ENCODE measurements at places on chromosomes 4 and X.

DNA sequence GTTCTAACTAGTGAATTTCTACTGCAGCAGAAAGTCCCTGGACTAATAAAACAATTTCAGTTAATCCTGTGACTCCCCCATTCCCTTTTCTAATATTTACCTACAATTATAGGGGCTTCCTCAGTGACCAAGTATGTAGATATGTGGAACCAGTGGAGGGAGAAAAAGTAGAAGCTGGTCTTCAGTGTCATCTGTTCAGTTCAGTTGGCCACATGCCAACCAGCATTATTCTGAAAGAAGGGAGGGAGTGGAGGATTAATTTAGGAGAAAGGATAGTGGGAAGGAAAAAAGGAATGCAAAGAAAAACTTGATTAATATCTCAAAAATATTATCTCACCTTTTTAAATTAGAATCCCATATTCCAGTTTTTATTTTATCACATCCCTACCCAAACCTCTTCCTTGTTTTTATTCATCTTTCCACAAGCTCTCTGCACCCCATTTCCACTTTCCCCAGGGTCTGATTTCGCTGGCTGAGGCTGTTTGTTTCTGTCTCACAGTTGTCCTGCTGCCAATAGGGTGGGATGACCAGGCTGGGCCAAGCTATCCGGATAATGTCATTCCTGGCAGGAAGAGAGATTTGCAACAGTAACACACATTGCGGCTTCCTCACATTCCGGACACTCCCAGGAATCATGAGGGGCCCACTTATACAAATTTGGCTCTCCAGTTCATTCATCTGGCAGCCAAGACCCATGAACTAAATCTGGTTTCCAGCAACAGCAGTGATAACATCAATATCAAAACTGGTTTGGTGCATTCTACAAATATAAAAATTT, 24.6 kb upstream of the ANTXR2 start:
- DNase-seq = no peak

DNA sequence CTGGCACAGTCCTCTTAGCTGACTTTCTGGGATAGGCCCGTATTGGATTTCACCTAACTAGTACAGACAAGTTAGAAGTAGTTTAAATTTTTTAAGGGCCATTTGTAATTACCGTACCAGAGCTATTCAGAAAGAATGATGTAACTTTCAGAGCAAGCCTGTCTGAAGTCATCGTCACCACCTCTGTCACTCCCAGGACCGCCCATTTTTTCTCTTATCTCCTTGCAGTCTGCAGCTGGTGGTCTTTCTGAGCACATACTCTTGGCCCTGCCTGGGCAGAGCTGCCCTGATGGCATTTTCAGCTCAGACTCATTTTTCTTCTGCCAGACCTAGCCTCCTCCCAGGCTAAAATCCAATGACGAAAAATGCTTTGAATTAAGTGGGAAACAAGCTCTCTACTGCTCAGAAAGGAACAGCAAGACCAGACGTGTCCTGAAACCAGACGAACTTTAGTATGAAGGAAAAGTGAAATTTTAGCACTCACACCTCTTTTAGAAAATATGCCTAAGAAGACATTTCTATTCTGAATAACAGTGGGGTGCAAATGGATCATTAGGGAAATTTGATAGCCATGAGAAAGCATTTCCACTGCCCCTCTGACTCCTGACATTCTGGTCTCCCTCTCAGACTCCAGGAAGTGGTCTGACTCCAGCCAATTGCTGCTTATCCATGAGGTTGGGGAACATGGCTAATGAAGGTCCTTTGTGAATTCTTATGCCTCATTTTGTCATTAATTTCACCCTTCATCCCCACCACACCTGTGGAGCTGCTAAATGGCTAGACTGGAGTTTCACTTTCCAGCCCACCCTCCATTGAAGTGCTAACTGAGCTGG, 162.4 kb upstream of the GYPA start:
- DNase-seq = no peak

- peak; percentile 4 for DNase-seq
These were observed 89.5 kb downstream of the OR13H1 start for GRCh38 chrX:131633285-131633917.

GRCh38 chr4:149766135-149766534, 49.5 kb downstream of the IQCM start:
- DNase-seq = no peak

- no peak for DNase-seq
These were observed 38.1 kb upstream of the RASGEF1B start for GRCh38 chr4:81509822-81510221.

DNA sequence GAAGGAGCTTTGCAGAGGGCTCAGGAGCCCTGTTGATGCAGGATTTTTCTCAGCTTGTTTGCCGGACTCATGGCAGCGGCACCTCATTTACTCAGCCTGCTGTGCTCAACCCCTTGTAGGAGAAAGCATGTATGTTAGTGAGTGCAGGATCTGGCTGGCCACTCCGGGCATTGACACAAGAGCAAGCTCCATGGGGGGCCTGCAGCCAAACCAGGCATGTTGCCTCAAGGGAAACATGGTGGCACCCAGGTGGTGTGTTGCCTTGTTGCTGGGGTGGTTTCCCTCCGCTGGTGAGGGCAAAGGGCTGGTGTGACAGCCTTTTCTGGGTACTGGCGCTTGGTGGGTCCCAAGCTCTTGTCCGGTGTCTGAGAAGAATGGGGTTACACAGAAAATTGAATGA, 189.3 kb upstream of the ANXA3 start:
- DNase-seq = no peak

DNA sequence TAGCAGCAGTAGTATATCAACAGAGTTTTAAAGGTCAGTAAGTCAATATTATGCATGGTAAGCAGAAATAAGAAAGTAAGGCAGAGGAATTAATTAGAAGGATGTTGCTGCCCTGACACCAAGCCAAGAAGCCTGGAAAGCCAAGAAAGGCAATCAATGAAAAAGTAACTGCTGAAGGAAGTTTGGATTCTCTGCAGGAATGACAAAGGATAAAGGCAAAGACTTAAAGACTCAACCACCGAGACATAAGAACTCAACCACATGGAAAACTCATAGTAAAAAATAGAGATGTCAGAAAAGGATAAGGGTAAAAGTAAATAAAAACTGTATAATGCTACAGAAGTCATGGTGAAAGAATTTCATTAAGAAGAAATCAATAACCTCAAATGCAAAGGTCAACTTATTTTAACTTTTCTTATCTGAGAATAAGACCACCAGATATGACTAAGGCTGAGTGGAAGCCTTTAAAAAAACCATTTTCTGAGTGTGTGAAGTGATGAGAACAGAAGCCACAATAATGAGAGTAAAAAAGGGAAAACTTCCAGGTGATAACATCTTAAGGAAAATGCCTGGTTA, 55.2 kb downstream of the NEK1 start:
- no peak for DNase-seq

DNA sequence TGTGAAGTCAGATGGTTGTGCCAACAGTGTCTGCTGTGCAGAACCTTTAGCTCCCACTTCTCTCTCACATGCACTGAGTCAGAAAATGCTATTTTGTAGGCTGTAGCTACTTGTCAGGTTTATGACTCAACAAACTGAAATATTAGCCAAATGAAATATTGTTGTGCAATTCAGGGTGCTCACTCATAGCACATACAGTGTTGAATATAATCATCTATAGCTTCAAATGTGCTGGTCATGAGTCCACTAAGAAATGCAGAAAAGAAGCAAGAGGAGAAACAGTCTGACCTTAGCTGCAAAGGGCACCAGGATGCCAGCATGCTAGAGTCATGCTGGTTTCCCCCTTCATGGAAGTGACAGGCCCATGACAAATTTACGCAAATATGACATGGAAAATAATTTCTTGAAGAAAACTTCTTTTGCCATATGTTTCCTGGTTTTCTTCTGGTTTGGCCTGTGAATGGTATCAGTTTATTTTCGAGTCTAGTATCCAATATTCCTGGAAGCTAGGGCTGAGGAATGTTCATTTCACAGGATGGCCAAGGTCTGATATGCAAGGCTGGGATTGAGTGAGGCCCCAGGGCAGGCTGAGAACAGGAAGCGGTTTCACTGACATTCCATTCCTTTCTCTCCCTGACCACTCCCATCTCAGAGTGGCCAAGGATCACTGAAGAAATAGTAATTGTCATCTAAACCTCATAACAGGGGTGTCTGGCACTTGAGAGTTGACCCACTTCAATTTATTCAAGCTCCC, 10.3 kb upstream of the CXCL2 start:
- no peak for DNase-seq

GRCh38 chr4:54877006-54877405, 219.2 kb downstream of the KIT start:
- DNase-seq = no peak

DNA sequence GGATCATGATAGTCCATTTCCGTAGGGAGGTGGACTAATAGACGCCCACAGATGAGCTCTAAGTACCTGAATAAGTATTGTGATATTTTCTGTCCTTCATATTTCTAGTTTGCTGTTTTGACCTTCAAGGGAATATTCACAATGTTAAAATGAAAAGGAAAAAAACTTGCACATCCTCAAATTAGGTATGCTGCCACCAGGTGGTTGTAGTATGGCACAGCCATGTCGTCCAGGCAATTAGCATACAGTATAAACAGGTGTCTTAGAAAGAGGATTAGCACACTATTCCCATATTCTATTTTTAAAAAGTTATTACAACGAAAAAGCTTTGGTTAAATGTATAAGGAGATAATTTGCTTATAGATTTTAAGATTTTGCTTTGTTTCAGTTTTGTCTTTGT, 802.0 kb downstream of the RPA4 start:
- DNase-seq = peak; percentile 3

DNA sequence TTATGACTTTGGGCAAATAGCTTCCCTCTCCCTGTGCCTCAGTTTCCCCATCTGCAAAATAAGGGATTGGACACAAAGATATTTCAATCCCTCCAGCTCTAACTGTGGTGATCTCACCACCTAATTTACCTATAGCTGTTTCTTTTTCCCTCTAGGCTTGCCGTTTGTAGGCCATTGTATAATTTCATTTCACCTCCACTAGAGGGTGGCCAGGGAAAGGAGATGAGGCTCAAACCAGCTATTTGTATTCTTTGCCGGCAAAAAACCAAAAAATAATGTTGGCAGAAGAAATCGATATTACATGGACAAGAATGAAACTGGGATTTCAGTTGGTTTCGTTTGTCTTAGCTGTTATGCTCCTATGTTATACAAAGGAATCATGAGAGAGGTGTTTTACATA, 36.1 kb upstream of the DOCK11 start:
- peak; percentile 45 for DNase-seq

GRCh38 chrX:150774798-150775568, 81.8 kb downstream of the MTMR1 start:
- DNase-seq = no peak

- DNase-seq = no peak
These were observed 41.4 kb upstream of the SPIN2A start for GRCh38 chrX:57178605-57179004.

- no peak for DNase-seq
These were observed 709 bp upstream of the CLOCK start for GRCh38 chr4:55547466-55547770.

DNA sequence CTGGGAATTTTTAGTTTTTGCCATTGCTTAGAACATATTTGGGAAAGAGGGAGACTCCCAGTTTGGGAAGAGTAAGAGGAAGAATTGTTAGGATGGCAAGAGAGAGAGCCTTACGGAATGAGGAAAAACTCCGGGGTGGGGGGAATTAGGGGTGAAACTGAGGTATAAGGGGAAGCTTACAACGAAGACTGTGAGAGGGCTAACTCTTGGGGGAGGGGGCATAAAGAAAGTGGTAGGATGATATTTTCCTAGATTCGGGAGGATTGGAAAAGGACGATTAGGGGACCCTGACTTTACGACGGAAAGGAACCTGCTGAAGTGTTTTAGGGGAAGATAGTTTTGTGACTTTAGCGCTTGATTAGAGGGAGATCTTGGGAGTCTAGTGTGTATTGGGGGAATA, 86.2 kb upstream of the HPRT1 start:
- no peak for DNase-seq

- no peak for DNase-seq
These were observed 293.2 kb upstream of the EMCN start for GRCh38 chr4:100811046-100811445.

- DNase-seq = no peak
These were observed 545.5 kb upstream of the HTR2C start for GRCh38 chrX:114038358-114038757.

GRCh38 chr4:69970071-69970470, 4.5 kb upstream of the CSN2 start:
- DNase-seq = no peak

- no peak for DNase-seq
These were observed 75.4 kb upstream of the FAT1 start for GRCh38 chr4:186798951-186799659.

DNA sequence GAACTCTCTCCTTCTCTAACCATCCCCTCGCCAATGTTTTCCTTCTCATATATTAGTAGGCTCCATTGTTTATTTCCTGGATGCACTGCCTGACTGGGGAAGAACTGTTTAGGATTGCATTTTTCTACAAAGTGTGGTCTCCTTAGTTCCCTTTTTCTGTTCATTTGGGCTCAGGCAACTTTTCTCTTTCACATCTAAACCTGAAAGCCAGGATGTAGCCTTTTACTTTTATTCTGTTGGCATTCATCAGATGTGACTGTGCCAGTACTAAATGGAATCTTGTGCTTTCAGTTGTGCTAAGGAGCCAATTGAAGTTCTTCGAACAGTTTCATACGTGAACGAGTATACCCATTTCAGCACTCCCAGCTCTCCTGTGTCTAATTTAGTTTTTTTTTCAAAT, 59.8 kb downstream of the DDIT4L start:
- no peak for DNase-seq

DNA sequence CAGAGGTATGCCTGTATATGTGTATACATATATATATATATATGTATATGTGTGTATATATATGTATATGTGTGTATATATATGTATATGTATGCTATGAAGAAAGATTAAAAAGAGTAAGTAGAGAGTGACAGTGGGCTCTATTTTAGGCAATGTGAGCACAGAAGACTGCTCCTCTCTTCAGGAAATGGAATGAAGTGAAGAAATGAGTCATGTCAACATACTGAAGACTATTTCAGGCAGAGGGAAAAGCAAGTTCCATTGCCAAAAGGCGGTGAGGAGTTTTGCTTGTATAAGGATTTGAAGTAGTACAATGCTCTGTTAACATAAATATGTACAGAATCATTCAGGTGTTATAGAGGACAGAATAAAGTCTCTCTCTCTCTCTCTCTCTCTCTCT, 773.2 kb upstream of the FTHL17 start:
- DNase-seq = no peak

DNA sequence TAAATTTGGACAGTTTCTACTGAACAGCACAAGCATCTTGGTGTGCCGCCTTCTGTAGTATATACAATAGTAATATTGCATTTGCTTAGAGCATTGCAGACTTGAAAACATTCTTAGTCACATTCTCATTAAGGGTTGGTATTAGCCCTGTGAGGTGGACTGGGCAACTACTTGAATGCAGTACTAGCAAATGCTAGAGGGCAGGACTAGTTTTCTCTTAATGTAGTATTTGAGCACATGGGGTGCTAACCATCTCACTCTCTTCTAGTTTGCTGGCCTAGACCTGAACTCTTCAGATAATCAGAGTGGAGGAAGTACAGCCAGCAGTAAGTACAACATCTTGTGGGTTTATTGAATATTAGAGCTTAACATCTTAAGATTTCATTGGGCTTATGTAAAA, 3.2 kb downstream of the DDX3X start:
- no peak for DNase-seq
